Stimulated activated CD4-positive, alpha-beta T cell treated with anti-CD3 and anti-CD28 coated beads, TNF-alpha, amount 100 ng/mL, for 4 hours (primary cell): ENCODE measurements at places on chromosomes 2 and 18.

DNA sequence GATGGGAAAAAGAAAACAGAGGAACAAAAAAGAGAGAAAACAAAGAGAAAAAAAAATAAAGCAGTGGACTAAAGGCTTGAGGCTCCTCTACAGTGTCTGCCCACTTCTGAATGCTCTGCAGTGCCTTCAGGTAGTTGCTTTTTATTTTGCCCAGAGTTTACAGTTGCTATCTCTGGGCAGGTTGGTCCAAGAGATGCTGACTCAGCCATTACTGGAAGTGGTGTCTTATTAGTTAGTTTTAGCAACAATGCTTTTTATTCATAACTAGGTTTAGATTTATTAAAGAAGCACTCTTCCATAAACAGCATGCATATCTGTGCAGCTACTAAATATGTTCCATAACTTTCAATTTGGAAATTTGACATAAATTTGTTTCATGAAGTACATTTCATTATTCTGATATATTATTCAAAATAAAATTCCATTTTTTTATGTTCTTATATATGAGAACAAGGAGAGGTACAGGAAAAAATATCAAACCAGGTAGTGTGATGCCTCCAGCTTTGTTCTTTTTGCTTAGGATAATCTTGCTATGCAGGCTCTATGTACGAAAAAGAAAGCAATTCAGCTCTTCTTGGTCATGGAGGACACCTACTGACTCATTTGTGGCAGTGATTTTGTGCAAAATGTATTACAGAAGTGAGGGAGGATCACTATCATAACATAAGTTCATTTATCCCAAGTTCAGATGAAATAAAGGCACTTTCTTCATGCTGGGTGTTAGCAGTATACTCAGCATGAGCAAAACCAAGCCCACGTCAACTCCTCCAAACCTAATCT lies 69.5 kb downstream of the RPIA start:
- no peak for DNase-seq

DNA sequence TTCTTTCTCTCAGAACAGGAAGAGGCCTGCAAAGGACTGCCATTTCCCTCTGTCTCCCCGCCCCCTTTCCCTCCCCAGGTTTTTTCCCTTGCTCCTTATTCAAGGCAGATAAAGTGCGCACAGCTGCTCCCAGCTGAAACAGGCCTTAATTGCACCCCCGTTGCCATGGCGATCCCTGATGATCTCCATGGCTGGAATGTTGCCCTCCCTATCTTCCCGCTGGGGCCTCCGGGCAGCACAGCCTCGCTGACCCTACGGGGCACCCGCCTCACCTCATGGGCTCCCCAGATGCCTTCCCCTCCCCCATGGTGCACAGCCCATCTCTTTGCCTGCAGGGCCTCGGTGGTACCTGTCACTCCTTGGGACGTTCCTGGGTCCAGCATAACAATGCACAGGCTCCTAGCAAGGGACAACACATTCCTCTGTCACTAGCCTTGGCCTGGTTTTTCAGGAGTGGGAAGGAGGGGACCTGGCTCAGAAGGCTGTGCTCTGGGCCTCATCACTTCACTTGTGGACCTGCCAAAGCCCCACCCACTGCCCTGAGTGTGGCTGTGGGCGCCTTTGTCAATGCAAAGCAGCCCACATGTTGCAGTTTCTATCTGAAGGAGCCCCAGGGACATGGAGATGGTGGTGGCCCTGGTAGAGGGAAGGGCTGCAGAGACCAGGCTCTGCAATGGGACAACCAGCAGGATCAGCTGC lies 115.0 kb downstream of the CELF4 start:
- DNase-seq, result no peak

GRCh38 chr2:159960414-159960813 lies 102.0 kb downstream of the PLA2R1 start:
- no peak for DNase-seq

GRCh38 chr2:28445448-28446258 lies 50.2 kb upstream of the PLB1 start:
- no peak for DNase-seq

DNA sequence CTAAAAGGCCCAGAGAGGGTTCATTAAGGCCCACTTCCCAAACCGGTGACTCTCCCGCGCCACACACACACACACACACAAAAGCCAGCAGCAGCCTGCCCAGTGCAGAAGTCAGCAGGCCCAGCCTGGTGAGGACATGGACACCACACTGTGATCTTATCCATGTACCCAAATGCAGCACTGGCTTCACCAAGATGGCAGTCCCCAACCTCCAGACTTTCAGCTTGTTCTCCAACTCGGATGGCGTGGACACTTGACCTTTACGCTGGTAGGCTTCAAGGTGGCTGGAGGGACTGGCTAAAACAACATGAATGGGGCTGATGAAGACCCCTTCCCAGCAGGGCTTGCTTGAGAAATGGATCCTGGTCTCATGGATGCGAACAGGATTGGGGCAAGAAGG lies 50.4 kb downstream of the TNS1 start:
- DNase-seq, result no peak

DNA sequence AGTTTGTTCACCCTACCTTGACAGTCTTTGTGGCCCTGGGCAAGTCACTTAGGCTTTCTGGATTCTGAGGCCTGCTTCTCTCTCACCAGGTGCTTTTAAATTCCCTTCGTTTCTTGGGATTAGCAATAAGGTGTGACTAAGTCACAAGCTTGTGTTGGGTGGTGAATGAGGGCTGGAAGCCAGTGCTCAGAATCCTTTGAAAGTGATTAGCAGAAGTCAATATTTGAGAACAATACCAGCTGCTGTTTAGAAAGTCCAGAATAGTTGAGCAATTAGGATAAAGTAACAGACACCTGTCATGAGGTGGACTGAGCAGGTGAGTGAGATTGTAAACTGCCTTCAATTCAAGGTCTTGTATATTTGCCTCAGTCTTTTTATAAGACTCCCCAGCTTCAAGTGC lies 19.3 kb upstream of the MGAT5 start:
- no peak for DNase-seq

- no peak for DNase-seq
These were observed 48.6 kb downstream of the ETAA1 start for GRCh38 chr2:67445652-67446268.

DNA sequence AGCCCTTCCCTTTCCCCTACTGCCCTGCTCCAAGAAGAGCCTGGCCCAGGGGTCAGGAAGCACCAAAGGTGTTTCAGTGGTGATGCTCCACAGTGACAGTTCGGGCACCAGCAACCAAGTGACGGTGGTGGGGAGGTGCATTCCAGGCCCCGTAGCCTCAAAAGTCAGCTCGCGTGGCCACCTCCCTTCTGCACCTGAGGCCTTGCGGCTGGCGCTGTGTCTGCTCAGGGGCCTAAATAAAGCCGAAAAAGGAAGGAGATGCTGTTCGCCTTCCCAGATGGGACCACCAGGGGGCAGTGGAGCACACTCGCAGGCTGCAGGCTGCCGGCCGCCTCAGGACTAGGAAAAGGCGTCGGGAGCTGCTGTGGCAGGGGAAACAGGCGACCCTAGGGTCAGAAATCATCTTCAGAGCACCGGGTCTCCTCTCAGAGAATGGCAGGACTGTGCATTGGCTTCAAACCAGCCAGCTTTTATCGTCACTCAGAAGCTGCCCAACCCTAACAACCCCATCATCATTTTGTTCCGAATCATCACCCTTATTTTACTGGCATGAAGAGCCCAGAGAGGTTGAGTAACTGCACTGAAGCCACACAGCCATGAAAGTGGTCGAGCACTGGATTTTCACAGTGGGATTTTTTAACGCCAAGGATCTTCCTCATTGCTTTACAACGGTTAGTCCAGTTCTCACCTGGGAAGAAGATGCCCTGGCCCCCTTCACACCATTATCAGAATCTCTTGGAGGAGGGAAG lies 213.0 kb upstream of the CELF4 start:
- DNase-seq, result no peak

- DNase-seq, result no peak
These were observed 77.9 kb downstream of the MCFD2 start for GRCh38 chr2:46837704-46838103.

- no peak for DNase-seq
These were observed 39.1 kb downstream of the TFCP2L1 start for GRCh38 chr2:121245913-121246312.

DNA sequence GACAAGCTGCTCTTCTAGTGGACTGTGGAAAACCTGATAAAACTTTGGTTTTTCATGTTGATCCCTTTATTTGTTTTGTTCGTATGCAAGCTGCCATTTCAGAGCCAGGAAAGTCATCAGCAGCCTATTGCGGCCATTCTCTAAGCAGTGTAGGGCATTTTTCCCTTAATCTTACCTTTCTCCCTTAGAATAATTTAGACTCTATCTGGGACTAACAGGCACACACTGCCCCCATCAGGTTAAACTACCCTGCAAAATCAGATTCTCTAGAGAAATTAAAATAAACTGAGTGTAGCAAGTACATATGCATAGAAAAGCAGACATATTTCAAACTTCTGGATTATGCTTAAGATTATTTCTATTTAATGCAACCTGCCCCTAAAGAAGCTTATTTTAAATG lies 347.5 kb downstream of the METTL4 start:
- DNase-seq, result no peak

DNA sequence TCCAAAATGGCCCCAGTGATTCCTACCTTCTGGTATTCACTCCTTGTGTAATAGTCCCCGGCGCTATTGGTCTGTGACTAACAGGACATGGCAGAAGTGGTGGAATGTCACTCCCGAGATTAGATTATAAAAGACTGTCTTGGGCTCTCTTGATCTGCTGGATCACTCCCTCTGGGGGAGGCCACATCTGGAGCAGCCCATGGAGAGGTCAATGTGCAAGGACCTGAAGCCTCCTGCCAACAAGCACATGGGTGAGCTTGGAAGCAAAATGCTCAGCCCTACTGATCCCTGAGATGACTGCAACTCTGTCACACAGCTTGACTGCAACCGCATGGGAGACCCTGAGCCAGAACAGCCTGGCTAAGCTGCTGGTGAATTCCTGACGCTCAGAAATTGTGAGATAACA lies 94.3 kb upstream of the GLI2 start:
- DNase-seq, result no peak

DNA sequence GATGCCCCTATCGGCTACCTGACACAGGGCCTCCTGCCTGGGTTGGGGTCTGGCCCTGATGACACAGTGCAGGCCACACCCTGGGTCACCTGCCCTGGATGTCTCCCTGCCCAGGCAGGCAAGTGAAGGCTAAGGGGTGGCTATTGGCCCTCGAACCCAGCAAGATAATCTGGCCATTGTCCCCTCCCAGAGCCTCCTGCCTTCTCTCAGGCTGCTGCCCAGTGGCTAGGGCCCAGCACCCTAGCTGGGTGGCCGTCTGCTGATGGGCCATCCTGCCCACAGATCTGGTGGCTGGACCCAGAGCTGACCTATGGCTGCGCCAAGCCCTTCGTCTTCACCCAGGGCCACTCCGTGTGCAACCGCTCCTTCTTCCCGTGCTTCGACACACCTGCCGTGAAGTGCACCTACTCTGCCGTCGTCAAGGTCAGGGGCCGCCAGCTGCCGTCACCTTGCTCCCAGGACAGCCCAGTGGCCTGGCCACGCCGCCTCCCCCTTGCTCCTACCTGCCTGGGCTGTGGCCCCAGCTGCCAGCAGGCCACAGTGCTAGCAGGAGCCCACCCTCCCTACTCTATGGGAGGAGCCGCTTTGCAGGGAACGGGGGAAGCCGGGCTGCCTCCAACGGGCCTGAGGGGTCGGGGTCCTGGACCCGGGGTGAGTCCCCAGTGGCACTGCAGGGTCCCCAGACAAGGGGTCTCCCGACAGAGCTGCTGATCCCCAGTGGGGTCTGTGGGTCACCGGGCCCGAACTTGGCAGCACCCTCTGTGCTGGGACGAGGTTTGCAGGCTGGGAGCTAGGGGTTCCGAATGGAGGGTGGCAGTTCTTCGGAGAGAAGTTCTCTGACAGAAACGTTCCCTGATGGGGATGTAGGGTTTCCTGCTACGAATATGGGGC lies 4.1 kb downstream of the RNPEPL1 start:
- DNase-seq, result no peak

GRCh38 chr2:219289537-219290361 lies 10.6 kb downstream of the DNAJB2 start:
- no peak for DNase-seq

DNA sequence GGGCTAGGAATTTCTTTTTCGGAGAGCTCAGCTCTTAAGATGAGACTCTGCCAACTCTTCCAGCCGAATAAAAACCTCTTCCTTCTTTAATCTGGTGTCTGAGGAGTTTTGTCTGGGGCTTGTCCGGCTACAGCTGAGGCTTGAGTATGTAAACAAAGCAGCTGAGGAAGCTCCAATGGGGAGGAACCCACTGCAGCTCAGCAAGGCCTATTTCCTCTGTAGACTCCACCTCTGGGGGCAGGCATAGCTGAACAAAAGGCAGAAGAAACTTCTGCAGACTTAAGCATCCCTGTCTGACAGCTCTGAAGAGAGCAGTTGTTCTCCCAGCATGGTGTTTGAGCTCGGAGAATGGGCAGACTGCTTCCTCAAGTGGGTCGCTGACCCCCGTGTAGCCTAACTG lies 838.7 kb downstream of the CCDC85A start:
- no peak for DNase-seq

DNA sequence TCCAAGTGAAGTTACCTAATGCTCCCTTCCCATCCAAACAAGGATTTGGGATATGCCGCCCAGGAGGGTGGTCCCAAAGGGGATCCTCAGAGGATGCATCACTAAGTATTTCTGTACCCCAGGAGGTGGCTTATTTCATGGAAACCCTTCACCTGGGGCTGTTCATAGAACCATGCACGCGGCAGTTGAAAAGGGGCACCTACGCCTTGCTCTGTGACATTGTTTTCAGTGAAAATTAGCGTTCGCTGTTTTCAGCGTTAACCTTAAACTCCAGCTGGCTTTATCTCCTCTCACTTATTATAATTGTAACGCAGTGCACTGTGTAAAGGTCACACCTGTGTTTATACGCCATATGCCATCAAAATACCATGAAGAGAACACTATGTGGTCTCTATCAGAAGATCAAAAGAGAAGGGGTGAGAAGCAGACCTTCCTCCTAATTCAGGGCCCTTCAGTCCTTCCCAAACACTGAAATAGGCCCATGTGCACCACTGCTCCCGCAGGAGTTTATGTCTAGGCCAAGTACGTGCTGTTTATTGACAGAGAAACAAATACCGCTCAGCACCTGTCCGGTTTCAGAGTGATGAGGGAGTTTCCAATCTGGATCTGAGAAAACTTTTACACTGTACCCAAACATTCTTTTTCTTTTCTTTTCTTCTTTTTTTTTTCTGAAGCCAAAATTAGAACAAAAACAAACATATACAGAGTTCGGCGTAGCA lies 162.1 kb downstream of the BCL2 start:
- DNase-seq, result no peak

GRCh38 chr2:134146620-134147019 lies 107.3 kb upstream of the MGAT5 start:
- DNase-seq, result no peak

GRCh38 chr2:18149660-18150246 lies 271.3 kb downstream of the KCNS3 start:
- DNase-seq, result no peak

DNA sequence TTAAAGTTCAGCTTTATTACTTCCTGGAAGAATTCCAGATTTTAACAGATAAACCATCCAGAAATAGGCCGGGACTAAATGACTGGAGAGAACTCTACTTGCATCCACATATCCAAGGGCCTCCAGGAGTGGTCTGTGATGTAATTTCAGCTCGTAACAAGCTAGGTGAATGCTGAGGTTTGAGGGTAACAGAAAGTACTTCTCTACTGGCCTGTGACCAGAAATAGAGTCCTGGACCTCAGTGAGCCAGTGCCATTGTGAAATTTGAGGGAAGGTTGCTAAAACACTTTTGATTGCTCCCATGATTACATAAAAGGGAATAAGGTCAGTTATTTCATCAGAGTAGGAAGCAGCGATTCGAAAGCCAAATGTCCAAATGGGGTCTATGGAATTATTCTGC lies 158.1 kb downstream of the DOCK10 start:
- no peak for DNase-seq
